Right renal cortex interstitium (tissue), 3 donors: ENCODE measurements at places on chromosomes 13 and 19.

DNA sequence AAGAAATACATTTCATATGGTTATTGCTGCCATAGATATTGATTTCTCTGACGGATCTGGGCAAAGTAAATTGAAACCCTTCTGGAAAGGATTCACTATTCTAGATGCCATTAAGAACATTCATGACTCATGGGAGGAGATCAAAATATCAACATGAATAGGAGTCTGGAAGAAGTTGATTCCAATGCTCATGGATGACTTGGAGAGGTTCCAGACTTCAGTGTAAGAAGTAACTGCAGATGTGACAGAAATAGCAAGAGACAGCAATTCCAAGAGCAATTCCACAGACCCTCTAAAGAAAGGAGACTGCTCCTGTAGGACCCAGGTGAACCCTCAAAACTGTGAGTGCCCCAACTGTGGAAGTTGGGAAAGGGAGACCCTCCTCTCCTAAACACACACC, 30.9 kb upstream of the KCTD12 start:
- DNase-seq = no peak

DNA sequence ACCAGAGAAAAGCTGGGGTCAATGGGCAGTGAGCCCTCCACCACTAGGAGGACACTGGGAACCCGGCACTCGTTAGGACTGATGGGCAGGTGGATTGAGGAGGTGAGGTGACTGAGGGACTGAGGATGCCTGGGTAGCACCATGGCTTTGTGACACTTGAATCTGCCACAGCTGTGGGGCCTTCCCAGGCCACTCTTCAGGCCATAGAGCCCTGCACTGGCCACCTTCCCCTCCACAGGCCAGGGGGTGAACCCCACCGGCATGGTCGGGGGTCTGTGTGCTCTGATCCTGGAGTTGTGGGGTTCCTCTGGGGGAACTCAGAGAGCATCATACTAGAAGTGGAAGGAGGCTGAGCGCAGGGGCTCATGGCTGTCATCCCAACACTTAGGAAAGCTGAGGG, 423.5 kb downstream of the ZNF536 start:
- DNase-seq = no peak

DNA sequence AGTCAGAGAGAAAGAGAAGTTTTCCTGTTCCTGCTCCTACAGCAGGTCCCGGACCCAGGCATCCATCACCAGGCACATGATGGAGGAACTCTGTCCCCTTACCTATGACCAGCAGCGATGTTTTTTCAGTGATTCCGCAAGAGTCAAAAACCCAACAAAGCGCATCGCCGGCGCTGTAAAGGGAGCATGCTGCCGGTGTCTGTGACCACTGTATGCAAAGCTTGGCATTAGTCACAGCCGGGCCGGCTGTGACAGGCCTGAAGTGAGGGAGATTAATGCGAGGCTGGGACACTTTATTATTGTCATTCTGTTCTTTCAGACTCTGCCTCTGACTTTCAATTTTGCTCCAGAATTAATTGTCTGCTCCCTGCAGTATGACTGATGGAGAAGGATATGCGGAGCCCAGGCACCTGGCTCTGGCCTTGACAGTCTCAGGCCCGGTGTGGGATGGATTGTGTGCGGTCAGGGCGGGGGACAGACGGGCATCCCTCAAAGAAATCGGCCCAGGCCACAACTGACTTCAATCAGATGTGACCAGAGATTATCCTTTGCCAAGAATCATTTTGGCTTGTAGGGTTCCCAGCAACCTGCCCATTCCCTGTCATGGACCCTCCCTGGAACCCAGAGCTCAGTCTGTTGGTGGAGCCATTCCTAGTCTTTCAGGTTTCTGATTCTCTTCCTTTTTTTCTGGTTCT, 462.0 kb upstream of the ZNF507 start:
- DNase-seq = no peak

GRCh38 chr19:13869281-13869680, 7.7 kb upstream of the NANOS3 start:
- DNase-seq = no peak

- no peak for DNase-seq
These were observed 385.8 kb downstream of the DLEU7 start for GRCh38 chr13:50457415-50458393.

GRCh38 chr13:113532156-113532806, 41.8 kb upstream of the DCUN1D2 start:
- DNase-seq = no peak
